ENCODE measurements at places on chromosomes 1 and 21.

DNA sequence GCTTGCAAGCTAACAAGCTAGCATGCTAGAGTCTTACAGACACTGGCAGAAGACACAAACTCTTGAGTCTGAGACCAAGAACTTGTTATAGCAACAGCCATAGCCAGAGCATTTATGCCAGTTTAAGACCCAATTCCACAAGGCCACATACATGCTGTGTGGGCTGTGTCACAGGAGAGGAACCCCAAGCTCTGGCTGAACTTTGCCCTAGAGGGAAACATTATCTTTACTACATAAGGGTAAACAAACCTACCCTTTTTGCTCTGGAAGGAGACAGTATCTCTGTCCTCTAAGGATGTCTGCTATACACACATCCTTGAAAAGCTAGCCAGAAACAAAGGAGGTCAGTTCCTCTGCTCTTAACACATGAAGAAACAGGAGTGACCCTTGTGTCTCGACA, 70.3 kb downstream of the HSF2BP start:
- DNase-seq = no peak

- DNase-seq = no peak
These were observed 747 bp downstream of the ADAMTS1 start for GRCh38 chr21:26844258-26845065.

- DNase-seq = no peak
These were observed 581.6 kb downstream of the NPHP4 start for GRCh38 chr1:5410652-5411051.

DNA sequence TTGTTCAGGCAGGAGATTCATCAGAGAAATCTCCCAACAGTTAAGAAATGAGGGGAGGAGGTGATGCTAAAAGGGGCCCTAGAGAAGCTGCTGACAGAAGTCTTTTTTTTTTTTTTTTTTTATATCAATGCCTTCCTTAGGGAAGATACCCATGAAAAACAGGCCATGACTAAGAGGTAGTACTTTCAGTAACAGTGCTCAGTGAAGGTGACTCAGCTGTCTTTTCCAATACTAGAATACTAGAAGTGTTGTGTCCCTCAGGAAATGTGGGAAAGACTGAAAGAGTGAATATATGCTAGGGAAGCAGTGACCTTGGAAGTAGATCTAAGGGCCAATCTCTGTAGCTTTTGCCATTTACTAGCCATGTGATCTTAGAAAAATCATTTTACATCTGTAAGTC, 52.4 kb upstream of the SLFNL1 start:
- DNase-seq = no peak

All from stimulated activated CD4-positive, alpha-beta T cell treated with anti-CD3 and anti-CD28 coated beads, Interleukin-1b, Interleukin-23, amount 100 ng/mL, for 1 hour (primary cell).